Adrenal gland (tissue), 19 donors: ENCODE measurements at places on chromosomes 11 and 22.

DNA sequence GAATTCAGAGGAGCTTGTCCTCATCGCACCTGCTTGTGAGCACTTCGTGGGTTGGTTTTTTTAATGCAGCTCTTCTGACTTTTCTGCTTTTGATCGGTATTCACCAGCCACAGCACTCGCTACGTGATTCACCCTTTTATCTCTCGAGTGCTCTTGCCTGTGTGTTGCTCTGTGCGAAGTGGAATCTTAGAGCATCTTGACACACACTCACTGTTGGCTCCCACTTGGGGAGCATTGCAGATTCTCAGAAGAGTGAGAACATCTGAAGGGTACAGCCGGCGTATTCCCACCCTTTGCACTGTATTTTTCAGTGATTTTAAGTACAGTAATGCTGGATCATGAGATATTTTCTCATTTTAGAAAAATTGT is 10.9 kb downstream of the TNNT3 start:
- H3K4me1 ChIP-seq = no peaks in the 10 kb centered on the region
- H3K36me3 ChIP-seq = no peaks in the 10 kb centered on the region
- peak overlapping the region; percentile 34 for H3K27ac ChIP-seq
- no peak for DNase-seq

DNA sequence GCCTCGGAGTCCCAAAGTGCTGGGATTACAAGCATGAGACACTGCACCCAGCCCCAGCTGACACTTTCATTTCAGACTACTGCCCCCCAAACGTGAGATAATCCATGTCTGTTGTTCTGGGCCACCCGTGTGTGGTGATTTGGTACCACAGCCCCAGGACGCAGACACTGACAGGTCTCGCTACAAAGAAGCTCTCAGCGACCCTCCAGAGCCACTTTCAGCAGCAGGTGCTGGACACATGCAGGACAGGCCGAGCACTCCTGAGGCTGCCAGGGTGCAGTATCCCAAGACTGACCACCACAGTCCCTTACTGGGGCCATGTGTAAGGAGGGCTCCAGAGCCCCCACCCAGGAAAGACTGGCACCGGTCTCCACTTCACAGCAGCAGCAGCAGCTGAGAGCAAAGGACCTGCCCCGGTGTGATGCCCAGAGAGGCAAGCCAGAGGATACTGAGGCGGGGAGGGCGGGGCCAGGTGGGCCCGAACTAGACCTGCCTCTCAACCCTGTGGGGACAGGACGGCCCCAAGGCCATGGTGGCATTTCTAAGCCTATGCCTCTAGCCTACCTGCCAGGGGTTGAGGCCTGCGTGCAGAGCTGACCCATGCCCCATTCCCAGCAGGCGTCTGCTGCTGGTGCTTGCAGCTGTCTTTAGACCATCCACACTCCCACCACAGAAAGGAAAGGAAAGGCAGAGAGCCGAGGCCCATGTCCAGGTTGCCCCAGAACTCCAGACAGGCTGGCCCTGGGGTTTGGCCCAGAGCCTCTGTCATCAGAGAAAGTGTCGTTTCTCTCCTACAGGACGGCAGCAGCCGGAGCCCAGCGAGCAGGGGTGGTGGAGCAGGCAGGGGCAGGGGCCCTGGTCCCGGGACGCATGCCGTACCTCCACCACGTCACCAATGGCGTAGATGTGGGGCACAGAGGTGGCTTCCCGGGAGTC is 28.0 kb upstream of the GNB1L start:
- no peak overlapping the region for H3K27ac ChIP-seq
- no peak overlapping the region for H3K4me3 ChIP-seq
- H3K4me1 ChIP-seq = no peaks in the 10 kb centered on the region

- no peak overlapping the region for H3K4me3 ChIP-seq
- no peaks in the 10 kb centered on the region for H3K36me3 ChIP-seq
- DNase-seq = no peak
- no peaks in the 10 kb centered on the region for H3K27me3 ChIP-seq
- no peak overlapping the region for H3K27ac ChIP-seq
Measured at GRCh38 chr22:27483095-27483785, 318.3 kb downstream of the MN1 start.

DNA sequence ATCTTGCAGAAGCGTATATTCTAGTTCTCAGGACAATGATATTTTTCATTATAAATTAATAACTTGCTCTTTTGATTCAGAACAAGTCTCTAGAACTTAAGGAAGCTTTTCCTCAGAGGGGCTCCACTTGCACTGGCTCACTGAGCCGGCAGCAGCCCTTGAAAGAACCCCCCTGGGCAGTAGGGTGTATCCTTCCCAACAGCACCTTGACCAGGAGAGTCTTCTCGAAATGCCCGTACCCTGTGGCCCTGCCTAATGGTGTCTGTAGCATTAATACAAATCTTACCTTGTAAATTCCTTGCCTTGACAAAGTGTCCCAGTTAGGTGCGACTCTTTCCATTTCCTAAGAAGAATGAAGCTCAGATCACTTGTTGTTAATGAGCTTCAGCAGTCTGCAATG is 13.5 kb downstream of the PSMD13 start:
- H3K4me3 ChIP-seq = no peak overlapping the region
- H3K36me3 ChIP-seq = peaks cover 78% of the 10 kb centered on the region
- DNase-seq = no peak
- H3K4me1 ChIP-seq = no peaks in the 10 kb centered on the region
- H3K27me3 ChIP-seq = no peaks in the 10 kb centered on the region
- H3K27ac ChIP-seq = no peak overlapping the region

GRCh38 chr11:36471577-36471976 is 38.5 kb downstream of the TRAF6 start:
- DNase-seq = no peak
- no peaks in the 10 kb centered on the region for H3K4me1 ChIP-seq
- no peaks in the 10 kb centered on the region for H3K36me3 ChIP-seq
- no peak overlapping the region for H3K27ac ChIP-seq
- no peaks in the 10 kb centered on the region for H3K27me3 ChIP-seq

DNA sequence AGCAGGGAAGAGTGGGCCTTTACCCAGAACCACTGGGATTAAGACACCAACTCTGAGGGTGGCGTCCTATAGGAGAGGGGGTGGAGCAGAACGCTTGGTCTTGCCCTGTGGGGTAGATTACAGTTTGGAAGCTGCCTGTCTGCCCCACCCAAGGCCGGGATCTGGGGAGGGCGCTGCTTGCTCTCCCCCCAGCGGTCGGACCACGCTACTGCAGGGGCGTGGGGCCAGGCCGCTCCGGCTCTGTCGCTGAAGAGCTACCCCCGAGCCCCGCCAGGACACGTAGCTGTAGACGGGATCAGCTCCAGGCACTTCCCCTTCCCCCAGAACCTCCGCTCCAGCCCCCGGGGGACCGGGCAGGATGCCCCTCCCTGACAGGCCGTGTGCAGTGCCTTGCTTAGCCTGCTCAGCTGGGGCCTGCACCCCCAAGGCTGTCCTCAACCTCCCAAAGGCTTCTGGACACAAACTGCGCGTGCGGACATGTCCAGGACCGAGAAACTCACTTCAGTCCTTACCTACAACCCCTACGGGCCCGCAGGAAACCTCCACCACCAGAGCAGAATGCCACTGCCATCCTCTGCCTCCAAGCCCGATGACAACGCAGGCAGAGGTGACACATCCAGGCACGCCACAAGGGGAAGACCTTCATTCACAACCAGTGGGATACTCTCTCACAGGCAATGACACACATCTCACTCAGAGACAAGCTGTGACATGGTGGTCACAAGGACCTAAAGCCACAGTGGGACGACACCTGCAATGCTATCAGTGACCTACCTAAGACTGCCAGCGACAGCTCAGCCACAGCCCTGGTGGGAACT is 3.6 kb downstream of the AHNAK start:
- no peak overlapping the region for H3K4me3 ChIP-seq
- peak overlapping the region; percentile 96 for H3K27ac ChIP-seq
- H3K4me1 ChIP-seq = peaks cover 54% of the 10 kb centered on the region
- DNase-seq = peak; percentile 68
- no peaks in the 10 kb centered on the region for H3K27me3 ChIP-seq
- H3K36me3 ChIP-seq = no peaks in the 10 kb centered on the region

DNA sequence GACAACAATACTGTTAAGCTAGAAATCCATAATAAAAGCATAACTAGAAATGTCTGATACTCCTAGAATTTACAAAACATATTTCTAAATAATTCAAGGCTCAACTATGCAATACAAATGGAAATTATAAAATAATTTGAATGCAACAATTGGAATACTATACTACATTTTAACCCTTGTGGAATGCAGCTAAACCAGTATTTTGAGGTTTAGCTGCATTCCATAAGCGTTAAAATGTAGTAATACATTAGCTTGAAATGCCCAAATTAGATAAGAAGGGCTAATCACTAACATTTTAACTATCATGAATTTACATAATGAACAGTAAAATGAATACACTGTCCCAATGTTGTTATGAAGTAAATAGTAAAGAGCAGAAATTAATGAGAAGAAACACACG is 617.2 kb upstream of the CHORDC1 start:
- no peak overlapping the region for H3K27ac ChIP-seq
- no peaks in the 10 kb centered on the region for H3K36me3 ChIP-seq
- no peaks in the 10 kb centered on the region for H3K27me3 ChIP-seq
- no peak for DNase-seq
- no peaks in the 10 kb centered on the region for H3K4me1 ChIP-seq

DNA sequence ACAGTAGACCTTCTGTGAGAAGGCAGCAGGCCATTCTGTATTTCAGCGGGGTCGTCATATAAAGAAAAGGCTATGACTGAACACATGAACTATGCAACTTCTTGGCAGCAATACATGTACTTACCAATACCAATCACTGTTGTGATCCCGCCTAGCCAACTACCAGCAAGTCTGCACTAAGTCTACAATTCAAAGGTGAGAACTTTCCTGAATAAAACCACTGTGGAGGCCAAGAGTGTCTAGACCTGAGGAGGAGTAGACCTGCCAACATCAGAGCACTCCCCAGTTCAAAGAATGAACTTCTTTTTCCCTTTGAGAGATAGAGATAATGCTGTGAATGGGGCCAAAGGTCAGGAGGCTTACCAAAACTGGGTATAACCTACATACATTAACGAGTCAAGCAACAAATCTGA is 108.2 kb downstream of the SIK3 start:
- no peaks in the 10 kb centered on the region for H3K27me3 ChIP-seq
- no peak overlapping the region for H3K27ac ChIP-seq
- H3K4me1 ChIP-seq = peaks cover 6% of the 10 kb centered on the region
- no peaks in the 10 kb centered on the region for H3K36me3 ChIP-seq

DNA sequence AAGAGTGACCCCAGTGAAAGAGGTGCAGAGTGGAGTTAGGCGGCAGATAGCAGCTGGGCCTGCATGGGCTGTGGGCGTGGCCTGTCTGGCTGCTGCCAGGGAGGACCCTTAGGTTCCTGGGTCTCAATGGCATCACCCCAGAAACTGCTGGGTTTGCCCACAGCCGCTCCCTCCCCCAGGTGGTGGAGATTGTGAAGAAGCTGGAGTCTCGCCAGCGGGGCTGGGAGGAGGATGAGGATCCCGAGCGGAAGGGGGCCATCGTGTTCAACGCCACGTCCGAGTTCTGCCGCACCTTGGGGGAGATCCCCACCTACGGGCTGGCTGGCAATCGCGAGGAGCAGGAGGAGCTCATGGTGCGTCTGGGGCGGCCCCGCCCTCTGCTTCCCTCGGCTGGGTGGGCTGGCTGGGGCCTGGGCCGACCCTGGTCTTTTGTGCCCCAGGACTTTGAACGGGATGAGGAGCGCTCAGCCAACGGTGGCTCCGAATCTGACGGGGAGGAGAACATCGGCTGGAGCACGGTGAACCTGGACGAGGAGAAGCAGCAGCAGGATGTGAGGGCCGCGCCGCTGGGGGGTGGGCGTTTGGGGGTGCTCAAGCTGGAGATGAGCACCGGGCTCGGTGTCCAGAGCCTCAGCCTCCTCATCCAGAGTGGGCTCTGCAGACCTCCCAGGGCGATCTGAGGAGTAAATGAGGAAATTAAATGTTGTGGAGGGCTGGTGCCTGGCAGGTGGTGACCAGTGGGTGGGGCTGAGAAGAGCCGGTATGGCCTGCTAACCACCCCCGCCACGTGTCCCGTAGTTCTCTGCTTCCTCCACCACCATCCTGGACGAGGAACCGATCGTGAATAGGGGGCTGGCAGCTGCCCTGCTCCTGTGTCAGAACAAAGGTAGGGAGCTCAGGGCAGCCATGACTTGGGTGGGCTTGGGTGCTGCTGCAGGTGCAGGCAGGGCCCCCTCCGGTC is 15.0 kb downstream of the SART1 start:
- no peak overlapping the region for H3K27ac ChIP-seq
- no peak overlapping the region for H3K4me3 ChIP-seq
- DNase-seq = no peak
- no peaks in the 10 kb centered on the region for H3K4me1 ChIP-seq
- H3K36me3 ChIP-seq = no peaks in the 10 kb centered on the region
- H3K27me3 ChIP-seq = no peaks in the 10 kb centered on the region

DNA sequence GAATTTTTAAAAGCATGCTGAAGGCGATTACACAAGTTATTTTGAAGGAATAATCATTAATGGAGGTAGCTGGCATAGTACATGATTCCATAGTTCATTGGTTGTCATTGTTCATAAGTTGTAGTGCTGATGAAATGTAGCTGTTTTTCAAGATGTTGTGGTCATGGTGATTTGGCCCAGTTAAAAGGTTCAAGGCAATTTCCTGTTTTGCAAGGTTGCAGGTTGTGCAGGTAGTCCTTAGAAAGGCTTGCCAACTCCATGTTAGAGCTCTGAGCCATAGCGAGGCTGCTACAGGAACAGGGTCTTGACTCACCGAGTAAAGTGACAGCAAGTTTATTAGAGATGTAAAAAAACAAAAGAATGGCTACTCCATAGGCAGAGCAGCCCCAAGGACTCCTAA is 95.8 kb upstream of the CHORDC1 start:
- no peaks in the 10 kb centered on the region for H3K27me3 ChIP-seq
- no peak overlapping the region for H3K4me3 ChIP-seq
- no peak overlapping the region for H3K27ac ChIP-seq
- no peaks in the 10 kb centered on the region for H3K4me1 ChIP-seq
- no peak for DNase-seq

DNA sequence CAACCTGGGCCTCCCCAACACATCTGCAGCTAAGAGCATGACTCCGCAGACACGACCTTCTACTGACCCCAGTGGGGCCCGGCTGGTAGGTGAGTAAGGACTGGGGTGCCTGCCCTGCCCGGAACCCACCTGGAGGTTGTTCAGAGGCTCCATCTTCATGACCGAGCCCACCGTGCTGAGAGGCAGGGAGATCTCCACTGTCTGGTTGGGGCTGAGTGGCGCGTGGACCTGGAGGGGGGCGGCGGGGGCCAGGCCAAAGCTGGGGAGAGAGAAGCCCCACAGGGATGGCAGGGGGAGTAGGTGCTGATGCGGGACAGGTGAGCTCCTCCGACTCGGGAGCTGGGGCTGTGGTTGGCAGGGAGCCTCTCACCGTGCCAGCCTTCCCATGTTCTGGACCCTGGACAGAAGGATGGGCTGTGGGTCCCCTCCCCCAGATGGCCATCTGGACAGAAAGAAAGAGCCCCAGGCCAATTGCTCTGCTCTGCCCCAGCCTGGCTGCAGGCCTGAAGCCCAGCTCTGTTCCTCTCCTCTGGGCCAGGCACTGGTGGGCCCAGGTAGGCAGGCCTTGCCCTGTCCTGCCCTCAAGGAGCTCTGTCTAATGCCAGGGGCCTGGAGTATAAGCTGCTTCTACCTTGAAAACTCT is 16.3 kb upstream of the RASL10A start:
- no peak for DNase-seq
- H3K4me1 ChIP-seq = peaks cover 11% of the 10 kb centered on the region
- H3K27ac ChIP-seq = peak overlapping the region; percentile 88
- no peaks in the 10 kb centered on the region for H3K36me3 ChIP-seq
